ENCODE measurements at places on chromosomes 7 and 10. TPM values are rescaled to one million over a fixed set of nuclear protein-coding genes. Genes with fewer than 3 reads are reported as not detected.

Gene BTBD16
- not detected for polyA plus RNA-seq

Gene CASD1
- 187 TPM for polyA plus RNA-seq

Gene SNX10
- polyA plus RNA-seq = 25.6 TPM

Gene FAM170B
- polyA plus RNA-seq = not detected

Gene SEC24C
- 43.0 TPM for polyA plus RNA-seq

Gene COBL
- 0.12 TPM for polyA plus RNA-seq

Gene UBE2D4
- polyA plus RNA-seq = 17.2 TPM

Gene OR2A42
- not detected for polyA plus RNA-seq

Gene TMEM236
- polyA plus RNA-seq = 0.10 TPM

Gene INHBA
- polyA plus RNA-seq = 0.30 TPM

Gene RAMP3
- not detected for polyA plus RNA-seq

Gene ACSL5
- not detected for polyA plus RNA-seq

Gene GRM3
- 15.9 TPM for polyA plus RNA-seq

Gene HMX2
- polyA plus RNA-seq = not detected

Gene FFAR4
- not detected for polyA plus RNA-seq
